Activated naive CD4-positive, alpha-beta T cell (primary cell): ENCODE measurements at places on chromosomes 6 and 20.

- DNase-seq, result no peak
These were observed 25.5 kb downstream of the CNKSR3 start for GRCh38 chr6:154484942-154485341.

- no peak for DNase-seq
These were observed 20.1 kb downstream of the ZNF831 start for GRCh38 chr20:59183751-59184150.

- DNase-seq, result no peak
These were observed 302.8 kb upstream of the RNF217 start for GRCh38 chr6:124659427-124659826.

GRCh38 chr6:62283796-62284411 lies 2.1 kb downstream of the KHDRBS2 start:
- no peak for DNase-seq

DNA sequence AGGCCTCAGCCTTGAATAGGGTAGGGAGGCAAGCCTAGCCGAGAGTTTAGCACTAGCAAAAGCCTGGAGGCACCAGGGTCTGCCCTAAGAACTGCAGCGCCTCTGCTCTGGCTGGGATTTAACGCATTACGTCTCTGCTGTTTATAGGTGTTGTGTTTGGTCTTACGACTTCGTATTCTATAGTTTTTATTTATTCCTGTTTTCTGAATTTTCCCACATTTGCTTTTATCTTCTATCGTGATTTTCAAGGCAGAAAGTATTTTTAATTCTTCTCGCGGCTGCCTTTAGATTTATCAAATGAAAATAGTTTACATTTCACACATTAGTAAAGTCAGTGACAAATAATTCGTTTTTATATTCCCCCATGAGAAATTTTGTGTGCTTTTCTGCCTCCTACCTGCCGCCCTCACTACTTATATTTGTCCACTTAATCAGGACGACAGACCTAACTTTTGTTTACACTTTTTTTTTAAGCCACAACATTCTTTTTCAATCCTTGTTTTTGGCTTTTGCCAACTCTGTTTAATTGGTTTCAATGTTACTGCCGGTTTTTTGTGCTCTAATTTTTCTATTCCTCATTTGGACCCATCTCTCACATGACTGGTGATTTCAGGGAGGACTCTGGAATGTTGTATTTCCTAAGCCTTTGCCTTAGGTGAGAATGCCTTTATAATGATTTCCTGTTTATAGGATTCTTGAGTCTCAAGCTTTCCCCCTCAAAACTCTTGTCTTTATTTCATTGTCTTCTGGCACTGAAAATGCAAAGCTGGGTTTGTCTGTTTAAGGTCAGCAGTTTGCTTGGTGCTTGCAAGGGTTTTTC lies 1.3 kb upstream of the LZTS3 start:
- no peak for DNase-seq

DNA sequence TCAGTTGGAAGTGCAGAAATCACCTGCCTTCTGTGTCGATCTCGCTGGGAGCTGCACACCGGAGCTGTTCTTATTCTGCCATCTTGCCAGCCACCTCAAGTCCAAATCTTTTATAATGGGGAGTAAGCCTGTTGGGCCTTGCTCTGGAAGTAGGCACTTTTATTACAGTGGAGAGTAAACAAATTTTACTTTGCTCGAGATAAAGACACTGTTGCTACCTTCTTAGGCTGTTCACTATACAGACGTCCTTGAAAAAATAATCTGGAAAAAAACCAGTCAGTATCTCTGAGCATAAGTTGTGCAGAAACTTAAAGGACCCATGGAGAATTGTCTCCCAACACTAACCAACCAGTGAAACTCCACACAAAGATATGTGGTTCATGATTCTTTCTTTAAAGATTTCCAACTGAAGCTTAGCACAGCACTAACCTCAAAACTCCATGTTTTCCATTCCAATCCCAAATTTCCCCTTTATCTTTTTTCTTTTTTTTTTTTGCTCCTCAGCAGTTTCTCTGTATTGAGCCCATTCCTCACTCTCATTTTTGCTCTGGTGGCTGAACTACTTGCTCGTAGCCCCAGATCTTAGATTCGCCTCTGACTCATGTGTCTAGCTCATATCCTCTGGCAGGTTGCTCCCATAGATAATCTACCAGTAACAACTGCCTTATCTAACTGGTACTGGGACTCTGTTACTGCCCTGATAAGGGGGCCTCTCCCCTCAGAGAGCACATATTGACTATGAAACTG lies 34.3 kb upstream of the COL9A1 start:
- DNase-seq, result no peak

DNA sequence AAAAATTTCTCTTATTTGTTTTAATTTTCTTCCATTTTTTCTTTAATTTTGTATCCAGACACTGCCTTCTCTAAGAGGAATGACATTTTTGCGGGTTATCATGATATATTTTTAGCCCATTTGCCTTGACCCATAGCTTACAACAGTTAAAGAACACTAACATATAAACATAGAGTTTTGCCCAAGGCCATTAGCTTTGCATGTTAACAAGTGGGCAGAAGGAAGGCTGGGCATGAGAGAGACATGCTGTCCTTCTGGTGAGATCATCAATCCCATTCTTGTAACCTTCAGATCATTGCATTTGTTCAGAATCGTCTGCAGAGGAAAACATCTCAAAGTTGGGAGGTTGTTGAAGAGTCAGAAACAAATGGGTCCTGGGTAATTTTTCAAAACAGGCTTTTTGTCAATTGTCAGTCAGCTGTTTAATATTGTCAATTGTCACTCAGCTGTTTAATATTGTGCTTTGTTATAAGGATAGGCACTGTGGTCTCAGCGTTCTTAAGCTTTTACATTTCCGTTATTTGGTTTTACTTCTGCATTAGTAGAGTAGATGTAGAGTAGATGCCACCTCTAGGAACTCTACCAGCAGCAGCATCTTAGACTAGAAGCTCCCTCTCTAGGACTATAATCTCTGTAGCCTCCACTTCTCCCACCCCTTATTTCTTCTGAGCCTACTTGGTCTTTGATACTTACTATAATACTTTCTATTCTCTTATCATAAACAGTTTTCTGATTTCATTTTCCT lies 243.1 kb downstream of the ESR1 start:
- no peak for DNase-seq

DNA sequence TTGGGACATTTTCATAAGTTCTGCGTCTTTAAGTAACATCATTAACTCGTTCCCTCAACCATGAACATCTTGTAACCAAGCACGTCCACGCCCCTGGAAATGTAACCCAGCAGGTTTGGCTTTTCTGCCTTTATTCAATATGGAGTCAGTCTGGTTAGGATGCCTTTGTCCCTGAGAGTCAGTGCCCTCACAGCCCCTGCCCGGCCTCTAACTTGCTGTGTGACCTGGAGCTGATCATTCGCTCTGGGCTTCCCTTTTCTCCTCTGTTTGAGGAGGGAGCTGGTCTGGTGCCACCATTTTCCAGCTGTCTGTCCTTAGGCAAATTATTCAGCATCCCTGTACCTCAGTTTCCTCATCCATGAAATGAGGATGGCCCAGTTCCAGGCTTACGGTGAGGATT lies 26.5 kb upstream of the ANGPT4 start:
- no peak for DNase-seq
